ENCODE measurements at places on chromosomes 3 and 15. TPM values are rescaled to one million over a fixed set of nuclear protein-coding genes. Genes with fewer than 3 reads are reported as not detected.

Gene CD200R1L
- not detected for total RNA-seq

Gene SYNPR
- not detected for total RNA-seq

Gene PDZRN3
- 92.6 TPM for total RNA-seq

Gene MGLL
- 44.8 TPM for total RNA-seq

Gene ANKRD34C
- not detected for total RNA-seq

Gene IQCB1
- total RNA-seq: 69.4 TPM

Gene IL17RB
- 4.6 TPM for total RNA-seq

DNA sequence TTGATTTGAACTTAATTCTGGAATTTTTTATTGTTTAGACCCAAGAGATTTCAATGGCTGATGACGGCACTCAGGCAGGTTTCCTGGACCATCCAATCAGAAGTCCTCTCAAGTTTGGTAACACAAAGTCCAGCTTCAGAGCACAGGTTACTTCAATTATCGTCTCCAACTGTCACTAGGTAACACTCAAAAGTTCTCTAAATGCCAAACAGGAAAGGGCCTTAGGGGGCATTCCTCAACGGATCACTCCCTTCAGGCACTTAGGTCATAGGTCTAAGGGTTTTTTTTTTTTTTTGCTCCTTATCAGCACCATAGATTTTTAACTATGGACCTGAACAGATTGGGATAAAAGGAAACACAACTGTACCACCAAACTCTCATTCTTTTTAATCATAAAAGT is 85.8 kb downstream of the MEIS2 start:
- peaks cover 18% of the 10 kb centered on the region for H3K4me1 ChIP-seq
- no peaks in the 10 kb centered on the region for H3K36me3 ChIP-seq
- peak overlapping the region; percentile 81 for H3K27ac ChIP-seq
- no peaks in the 10 kb centered on the region for H3K27me3 ChIP-seq

DNA sequence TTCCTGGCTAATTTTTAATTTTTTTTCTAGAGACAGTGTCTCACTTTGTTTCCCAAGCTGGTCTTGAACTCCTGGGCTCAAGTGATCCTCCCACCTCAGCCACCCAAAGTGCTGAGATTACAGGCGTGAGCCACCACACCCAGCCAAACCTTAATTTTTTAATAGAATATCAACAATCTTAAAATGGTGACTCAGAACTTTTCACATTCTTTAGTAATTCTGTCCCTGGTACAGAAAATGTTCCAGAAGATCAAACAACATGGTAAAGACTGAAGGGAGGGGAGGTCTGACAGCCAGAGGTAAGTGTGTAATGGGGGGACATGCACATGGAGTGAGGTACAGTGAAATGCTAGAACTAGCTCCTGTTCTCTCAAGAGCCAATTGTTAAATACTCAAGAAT is 38.2 kb downstream of the DNAH12 start:
- DNase-seq: no peak
- H3K36me3 ChIP-seq: no peaks in the 10 kb centered on the region
- H3K27me3 ChIP-seq: no peaks in the 10 kb centered on the region
- no peak overlapping the region for H3K27ac ChIP-seq
- H3K4me3 ChIP-seq: no peak overlapping the region

GRCh38 chr3:184338511-184338945 is 1.1 kb downstream of the FAM131A start:
- peak overlapping the region; percentile 25 for H3K4me3 ChIP-seq
- peak overlapping the region; percentile 100 for H3K27ac ChIP-seq
- H3K27me3 ChIP-seq: no peaks in the 10 kb centered on the region
- H3K4me1 ChIP-seq: peaks cover 10% of the 10 kb centered on the region

DNA sequence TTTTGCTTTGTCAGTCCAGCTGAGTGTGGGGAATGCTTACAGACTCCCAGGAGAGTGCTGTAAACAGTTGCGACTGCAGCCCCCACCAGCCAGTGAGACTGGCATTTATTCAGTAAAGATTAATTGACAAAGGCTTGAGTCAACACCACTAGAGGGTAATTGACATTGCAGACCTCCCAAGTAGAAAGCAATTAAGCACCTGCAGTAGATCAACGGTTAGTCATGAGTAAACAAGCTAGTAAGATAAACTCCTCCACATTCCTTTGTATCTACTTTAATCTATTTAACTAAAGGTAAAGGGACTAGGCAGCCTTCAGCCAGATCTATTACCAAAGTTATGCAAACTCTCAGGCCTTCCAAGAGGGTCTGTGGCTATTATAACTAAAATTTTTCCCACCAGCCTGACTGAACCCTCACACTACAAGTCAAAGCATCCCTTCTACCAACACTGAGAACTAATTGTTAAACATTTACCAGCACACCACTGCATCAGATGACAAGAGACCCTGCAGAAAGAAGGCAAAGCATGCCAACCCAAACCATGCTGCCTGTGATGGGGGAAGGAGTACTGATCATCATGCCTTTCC is 30.5 kb upstream of the GALNT15 start:
- H3K4me1 ChIP-seq: no peaks in the 10 kb centered on the region
- H3K27ac ChIP-seq: no peak overlapping the region
- DNase-seq: no peak
- H3K36me3 ChIP-seq: no peaks in the 10 kb centered on the region

- no peak overlapping the region for H3K27ac ChIP-seq
- no peaks in the 10 kb centered on the region for H3K36me3 ChIP-seq
- H3K4me3 ChIP-seq: no peak overlapping the region
Measured at GRCh38 chr3:143644370-143645089, 203.7 kb downstream of the SLC9A9 start.

- H3K4me3 ChIP-seq: no peak overlapping the region
- H3K27ac ChIP-seq: no peak overlapping the region
- DNase-seq: no peak
- no peaks in the 10 kb centered on the region for H3K36me3 ChIP-seq
Measured at GRCh38 chr3:144085964-144086363, 114.3 kb downstream of the DIPK2A start.

DNA sequence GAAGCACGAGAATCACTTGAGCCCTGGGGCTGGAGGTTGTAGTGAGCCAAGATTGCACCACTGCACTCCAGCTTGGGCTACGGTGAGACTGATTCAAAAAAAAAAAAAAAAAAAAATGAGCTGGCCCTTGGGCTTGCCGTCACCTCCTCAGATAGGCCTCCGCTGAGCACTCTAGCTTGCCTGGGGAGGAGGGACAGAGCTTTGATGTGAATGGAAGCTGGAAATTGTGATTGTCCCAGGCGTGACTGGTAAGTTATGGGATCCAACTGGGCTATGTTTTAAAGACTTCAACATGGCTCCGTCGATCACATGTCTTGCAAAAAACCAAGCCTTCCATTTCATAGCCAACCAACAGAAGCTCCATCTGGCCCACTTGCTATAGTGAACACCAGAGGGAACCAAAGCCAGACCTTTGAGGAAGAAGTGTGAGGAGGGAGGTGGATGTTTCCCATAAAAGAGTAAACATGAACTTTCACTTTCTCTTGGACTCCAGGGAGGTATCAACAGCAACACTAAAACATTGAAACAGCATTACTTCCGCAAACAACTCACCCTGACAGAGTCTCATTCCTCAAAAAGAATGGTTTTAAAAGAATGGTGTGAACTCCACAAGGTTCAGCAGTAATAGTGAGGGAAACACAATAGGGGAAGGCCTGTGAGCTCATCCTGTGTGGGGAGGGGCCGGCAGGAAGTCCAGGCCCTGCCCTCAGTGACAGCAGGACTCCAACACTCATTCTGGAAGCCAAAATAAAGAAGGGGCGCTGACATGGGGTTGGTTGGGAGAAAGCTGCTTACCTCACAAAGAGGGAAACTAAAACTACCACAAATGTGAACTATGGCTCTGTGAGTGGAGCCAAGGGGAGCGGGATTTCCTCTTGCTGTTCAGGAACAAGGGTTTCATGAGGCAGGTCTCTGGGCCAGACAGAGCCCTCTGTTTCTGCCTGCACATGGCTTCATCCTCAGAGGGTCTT is 59.2 kb upstream of the IL12A start:
- no peak overlapping the region for H3K27ac ChIP-seq
- no peaks in the 10 kb centered on the region for H3K4me1 ChIP-seq
- DNase-seq: no peak
- H3K4me3 ChIP-seq: no peak overlapping the region

DNA sequence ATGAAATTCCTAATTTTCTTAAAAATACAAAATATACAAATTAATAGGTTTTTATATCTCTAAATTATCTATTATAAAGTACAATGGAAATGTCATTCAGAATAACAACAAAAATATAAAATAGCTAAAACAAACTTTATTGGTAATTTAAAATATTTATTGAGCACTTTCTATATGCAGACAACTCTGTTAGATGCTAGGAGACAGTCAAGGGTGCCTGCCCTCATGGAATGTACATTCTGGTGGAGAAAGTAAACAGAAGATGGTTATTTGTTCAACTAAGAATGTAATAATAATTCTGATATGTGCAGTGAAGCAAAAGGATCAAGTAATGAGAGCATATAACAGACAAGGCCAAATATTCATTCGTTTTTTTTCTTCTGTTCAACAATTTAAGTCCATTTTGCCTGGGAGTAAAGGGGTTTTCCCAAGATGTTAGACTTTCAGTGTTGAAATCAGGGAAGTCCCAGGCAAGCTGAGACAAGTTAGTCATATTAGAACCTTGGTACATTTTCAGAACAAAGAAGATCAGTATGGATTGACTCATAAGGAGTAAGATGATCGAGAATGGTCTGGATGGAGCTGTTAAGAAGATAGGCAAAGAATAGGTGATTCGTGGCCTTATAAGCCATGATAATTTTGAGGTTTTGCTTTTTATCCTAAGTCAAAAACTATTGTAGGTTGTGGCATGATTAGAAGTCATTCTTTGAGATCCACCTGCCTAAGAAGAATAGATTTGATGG is 150.2 kb upstream of the MLF1 start:
- no peak for DNase-seq
- no peaks in the 10 kb centered on the region for H3K27me3 ChIP-seq
- no peak overlapping the region for H3K27ac ChIP-seq

DNA sequence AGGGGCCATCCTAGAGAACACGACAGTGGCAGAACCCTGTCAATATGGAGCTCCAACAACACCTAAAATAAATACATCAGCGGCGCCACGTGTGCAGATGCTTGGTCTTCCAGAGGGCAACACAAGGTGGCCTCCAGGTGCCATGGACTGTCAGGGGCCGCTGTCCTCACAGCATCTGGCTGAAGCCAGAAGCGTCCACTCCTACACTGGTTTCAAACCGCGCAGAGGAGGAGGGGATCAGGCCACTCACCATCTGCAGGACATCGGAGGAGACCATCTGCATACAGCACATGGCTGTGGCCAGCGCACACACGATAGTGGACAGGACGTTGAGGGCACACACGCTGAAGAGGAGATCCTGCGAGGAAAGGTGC is 118.2 kb downstream of the NSMCE3 start:
- no peaks in the 10 kb centered on the region for H3K27me3 ChIP-seq
- no peak overlapping the region for H3K27ac ChIP-seq
- DNase-seq: no peak
- no peak overlapping the region for H3K4me3 ChIP-seq
- H3K4me1 ChIP-seq: no peaks in the 10 kb centered on the region
